Activated CD4-positive, alpha-beta T cell treated with anti-CD3 and anti-CD28 coated beads for 1 hour (primary cell): ENCODE measurements at places on chromosomes 6 and 20.

GRCh38 chr6:183668-184067 lies 108.6 kb upstream of the DUSP22 start:
- DNase-seq = no peak

- no peak for DNase-seq
These were observed 11.1 kb upstream of the KIAA1755 start for GRCh38 chr20:38271608-38272120.

DNA sequence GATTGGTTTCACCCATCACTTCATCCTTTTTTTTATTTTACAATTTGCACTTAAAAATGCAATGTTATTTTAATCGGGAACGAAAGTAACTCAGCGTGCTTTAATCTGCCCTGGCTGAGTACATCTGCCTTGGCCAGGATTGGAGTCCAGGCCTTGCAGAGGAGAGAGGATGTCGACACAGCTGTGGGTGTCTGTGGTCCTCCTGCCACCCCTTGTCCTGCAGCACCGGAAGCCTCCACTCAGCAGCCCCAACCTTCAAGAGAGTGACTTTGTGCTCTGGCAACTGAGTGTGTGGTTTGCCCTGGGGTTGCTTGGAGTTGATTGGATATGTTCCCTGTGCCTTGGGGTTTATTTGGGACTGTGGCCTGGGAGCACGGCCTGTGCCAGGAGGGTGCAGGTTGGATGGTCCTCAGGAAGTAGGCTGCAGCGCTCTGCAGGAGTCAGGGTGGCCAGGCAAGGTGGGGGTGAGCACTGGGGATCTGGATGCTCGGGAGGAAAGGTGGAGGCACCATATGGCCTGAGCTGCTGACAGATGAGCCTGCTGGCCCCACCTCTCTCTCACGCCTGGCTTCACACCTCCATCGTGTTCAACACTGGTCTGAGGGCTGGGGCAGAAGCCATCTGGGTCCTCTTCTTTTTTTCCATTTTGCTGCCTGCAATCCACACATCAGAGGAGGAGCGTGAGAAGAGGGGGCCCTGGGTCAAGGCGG lies 4.3 kb downstream of the MYT1 start:
- DNase-seq = no peak

DNA sequence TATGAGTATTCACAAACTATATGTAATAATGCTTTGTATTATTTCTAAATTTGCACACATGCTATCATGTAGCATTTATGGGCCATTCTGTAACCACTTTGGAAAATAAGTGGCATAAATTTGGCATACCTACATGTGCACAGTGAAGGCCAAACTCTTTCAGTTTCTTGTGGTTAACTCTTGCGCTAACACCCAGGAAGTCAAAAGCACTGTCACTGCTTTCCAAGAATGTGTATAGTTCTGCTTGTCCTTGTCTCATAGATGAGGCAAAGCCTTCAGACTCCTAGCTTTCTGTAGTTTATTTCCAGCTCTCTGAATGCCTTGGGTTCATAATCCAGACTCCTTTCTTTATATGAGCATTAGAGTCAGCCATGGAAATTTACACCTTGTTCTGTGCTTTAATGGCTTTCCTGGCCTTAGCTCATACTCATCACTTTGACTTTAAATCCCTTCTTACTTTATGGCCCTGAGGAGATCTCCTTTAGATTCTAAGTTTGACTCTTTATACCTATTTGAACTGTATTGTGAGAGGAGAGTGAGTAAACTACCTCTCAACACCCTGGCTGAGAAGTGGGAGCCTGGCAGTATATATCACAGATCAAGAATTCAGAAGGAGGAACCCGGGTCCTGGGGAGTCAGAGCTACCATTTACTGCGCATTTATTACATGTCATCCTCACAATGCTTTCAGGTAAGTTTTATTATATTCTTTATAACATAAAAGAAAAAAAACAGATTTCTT lies 949 bp upstream of the SLC17A3 start:
- DNase-seq = no peak

DNA sequence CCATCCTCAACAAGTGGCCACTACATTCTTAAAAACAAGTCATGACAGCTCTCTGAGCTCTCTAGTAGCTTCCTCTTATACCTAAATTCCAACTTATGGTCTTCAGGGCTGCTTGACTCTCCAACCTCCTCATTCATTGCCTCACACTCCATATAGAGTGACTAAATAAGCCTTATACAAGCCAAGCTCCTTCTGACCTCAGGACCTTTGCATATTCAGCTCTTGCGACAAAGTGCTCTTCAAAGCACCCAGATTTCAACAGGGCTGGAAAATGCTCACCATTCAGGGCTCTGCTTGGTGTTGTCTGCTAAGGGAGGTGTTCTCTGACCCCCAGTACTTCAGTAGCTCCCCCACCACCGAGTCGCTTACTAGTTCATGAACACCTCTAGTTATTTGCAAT lies 3.7 kb downstream of the TREML2 start:
- DNase-seq = no peak

GRCh38 chr6:30515106-30515505 lies 25.8 kb downstream of the HLA-E start:
- no peak for DNase-seq

DNA sequence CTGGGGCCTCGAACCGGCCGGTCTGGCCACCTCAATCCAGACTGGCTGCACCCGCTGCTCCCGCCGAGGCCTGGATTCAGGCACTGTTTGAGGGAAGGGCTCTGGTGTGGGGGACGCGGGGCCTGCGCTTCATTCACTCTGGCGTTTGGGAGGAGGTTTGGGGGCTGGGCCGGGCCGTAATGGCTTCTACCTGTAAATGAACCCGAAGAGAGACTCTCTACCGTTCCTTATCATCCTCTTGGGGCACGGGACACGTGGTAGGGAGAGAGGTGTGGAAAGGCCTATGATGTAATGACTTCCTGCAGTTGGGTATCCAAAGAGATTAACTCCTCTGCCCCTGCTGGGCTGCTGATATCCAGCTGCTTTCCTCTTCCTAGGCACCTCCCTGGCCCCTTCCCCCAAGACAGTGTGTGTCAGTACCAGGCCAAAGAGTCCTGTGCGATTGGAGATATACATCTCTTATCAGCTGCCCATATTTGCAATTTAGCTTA lies 1.8 kb downstream of the FOXO3 start:
- no peak for DNase-seq

GRCh38 chr6:68468244-68468884 lies 166.7 kb upstream of the ADGRB3 start:
- no peak for DNase-seq

- DNase-seq = no peak
These were observed 86.8 kb downstream of the GJA1 start for GRCh38 chr6:121522265-121522664.

DNA sequence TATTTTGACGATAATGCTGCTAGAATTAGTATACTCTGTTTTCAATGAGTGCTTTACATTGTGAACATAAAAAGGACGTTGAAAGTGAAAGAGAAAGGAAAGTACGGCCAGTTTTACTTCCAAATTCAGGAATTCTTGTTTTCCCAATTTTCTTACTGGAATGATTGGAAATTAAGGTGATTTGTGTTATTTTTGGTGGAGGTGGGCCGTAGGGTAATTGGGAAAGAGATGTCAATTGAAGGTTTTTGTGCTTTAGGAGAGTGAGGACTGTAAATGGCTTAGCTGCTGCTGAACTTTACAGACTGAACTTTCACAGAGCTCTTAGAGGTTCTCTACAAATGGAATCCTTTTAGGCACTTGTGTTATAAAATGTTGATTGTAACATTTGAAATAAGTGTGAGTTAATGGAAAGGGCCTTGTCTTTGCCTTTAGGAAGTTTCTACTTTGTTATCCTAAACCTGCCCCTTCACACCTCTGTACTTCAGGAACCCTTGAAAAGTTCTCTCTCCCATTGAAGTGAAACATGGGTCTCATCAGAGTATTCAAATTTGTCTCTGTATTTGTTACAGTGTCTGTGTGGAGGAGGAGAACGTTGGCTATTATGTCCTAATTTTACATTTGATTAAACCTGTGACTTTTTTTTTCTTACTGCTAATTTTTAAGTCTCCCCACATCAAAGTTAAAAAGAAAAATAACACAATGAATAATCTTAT lies 256.4 kb downstream of the ARID1B start:
- no peak for DNase-seq

GRCh38 chr6:74588094-74588832 lies 617.6 kb downstream of the COL12A1 start:
- no peak for DNase-seq

DNA sequence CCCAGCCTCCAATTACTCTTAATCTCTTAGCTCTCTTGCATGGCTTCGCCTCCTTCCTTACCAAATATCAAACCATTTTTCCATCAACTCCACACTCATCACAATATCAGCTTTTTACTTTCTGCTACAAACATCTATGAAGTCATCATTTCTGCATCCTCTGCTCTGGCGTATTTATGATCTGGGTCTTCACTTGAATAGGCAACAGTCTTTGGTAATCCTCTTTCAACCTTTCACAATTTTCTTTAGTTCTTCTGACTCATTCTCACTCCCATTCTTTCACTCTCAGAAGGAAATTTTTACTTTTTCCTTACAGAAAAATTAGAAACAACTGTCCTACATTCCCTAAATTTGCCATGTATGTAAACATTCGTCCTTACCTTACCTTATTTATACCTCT lies 522.4 kb downstream of the HDGFL1 start:
- DNase-seq = no peak

- DNase-seq = peak; percentile 87
These were observed at the start of gene NCOA3 for GRCh38 chr20:47501482-47502270. Gene NCOA3, plus strand, starts transcription at chr20:47501887. Its CDS starts 120,361 bp downstream, at chr20:47622248.

GRCh38 chr20:2538931-2539720 lies 2.8 kb downstream of the TMC2 start:
- no peak for DNase-seq

- no peak for DNase-seq
These were observed 46.3 kb downstream of the HBS1L start for GRCh38 chr6:135008072-135008940.

- DNase-seq = no peak
These were observed at the start of gene R3HDML for GRCh38 chr20:44336725-44337380. Gene R3HDML, plus strand, starts transcription at chr20:44337043. Its CDS starts 115 bp downstream, at chr20:44337158.

- no peak for DNase-seq
These were observed 62.7 kb downstream of the COL12A1 start for GRCh38 chr6:75143191-75143590.

- no peak for DNase-seq
These were observed 808.4 kb upstream of the EPHA7 start for GRCh38 chr6:94227741-94228140.

DNA sequence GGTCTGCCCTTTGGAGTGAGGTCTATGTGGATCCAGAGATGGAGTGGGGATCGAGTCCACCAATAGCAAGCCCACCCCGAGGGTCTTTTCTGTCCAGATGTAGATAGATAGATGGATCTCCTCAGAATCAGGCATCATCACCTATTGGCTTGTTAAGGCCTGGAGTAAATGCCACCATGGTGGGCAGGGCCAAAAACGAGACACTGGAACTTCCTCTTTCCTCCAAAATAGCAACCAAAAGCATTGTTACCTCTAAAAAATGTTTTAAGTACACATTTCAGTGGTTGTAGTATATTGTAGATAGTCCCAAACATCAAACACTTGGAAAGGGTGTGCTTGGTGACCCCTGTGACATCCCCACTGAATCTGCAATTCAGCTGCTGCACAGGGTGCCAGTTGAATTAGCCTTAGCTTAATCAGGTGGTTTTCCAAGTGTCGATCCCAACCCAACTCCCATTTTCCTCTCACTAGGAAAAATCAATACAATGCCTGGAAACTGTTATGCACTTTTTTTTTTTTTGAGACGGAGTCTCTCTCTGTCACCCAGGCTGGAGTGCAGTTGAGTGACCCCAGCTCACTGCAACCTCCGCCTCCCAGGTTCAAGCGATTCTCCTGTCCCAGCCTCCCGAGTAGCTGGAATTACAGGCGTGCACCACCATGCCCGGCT lies 35.0 kb upstream of the NELFCD start:
- no peak for DNase-seq

- DNase-seq = no peak
These were observed 38.9 kb upstream of the SLC4A11 start for GRCh38 chr20:3277686-3278465.

GRCh38 chr6:52221302-52221701 lies 23.0 kb downstream of the IL17F start:
- no peak for DNase-seq

DNA sequence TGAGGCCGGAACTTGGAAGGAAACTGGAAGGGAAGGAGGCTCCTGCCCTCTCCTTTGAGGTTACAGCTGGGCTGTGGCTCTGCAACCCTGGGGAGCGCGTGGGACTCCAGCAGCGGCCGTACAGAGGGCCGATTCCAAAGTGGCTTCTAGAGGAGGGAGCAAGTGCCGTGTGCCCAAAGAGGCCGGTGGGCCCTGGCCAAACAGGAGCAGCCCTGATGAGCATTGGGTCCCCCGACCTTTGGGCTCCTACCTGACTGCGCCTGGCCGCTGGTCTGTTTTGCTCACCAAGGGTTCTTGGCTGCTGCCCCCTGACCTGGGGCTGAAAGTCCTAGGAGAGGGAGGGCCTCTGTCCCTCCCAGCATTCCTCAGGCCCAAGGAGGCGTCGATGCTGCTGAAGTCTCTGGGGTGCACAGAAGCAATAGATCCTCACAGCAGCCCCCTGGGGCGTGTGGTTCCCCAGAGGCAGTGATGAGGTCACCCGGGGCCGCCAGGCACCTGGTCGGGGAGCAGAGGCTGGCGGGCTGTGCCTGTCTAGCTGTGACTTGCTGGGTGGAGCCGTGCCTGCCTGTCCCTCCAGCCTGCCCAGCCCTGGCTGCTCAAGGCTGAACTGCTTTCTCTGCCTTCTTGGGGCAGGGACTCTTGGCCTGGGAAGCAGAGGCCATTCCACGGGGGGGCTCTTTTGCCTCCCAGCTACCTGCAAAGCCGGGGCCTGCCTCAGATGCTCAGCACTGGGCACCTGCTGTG lies 9.8 kb downstream of the RBM38 start:
- no peak for DNase-seq

DNA sequence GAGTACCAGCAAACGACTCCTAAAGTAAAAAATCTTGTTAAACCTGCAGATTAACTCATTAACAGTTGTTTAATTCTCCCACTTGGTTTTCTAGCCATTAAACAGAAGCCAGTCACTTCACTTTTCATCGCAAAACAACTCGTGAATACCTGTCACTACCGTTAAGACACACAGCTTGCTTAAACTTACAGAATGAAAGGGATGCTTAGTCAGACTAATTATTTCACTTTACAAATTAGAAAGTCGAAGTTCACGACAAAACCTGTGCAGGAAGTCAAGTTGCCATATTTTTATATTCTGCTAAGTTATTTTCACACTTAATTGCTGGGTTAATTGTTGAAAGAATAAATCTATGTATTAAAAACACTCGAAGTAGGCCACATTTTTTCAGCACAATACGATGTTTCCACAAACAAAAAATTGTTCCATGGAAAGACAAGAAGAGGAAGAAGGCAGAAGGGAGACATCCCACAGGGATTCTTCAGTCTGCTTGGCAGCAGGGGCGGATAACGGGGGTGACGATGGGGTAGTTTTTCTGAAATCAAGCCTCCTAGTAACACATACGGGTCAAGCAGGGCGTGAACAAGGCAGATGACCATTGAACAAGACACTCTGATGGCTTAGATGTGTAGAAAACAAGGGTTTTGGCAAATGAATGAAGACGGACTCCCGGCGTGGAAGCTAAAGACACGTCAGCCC lies 933 bp downstream of the SSR1 start:
- DNase-seq = no peak

GRCh38 chr6:167397712-167398111 lies 72.8 kb downstream of the TTLL2 start:
- DNase-seq = no peak

- no peak for DNase-seq
These were observed 188.9 kb downstream of the TSHZ2 start for GRCh38 chr20:53161073-53161472.

GRCh38 chr6:169763308-169763707 lies 11.9 kb downstream of the ERMARD start:
- no peak for DNase-seq
